Ascending aorta (tissue), 2 donors: ENCODE measurements at places on chromosomes 2 and 18. TPM values are rescaled to one million over a fixed set of nuclear protein-coding genes. Genes with fewer than 3 reads are reported as not detected.

The SPC25 gene
- total RNA-seq: not detected

The TTC31 gene
- 19.5 TPM for total RNA-seq

The POTEJ gene
- not detected for total RNA-seq

The GPR55 gene
- not detected for total RNA-seq

The DSG2 gene
- 10.5 TPM for total RNA-seq

The L3MBTL4 gene
- not detected for total RNA-seq

The CFC1 gene
- not detected for total RNA-seq

The PNO1 gene
- total RNA-seq: 5.4 TPM

The LHCGR gene
- not detected for total RNA-seq

The GPR155 gene
- 1.8 TPM for total RNA-seq

The PFN4 gene
- not detected for total RNA-seq

The LYG1 gene
- not detected for total RNA-seq

The ANKRD23 gene
- total RNA-seq: 4.0 TPM

The AFF3 gene
- 7.1 TPM for total RNA-seq

The MC2R gene
- total RNA-seq: not detected

The ITGA6 gene
- 40.7 TPM for total RNA-seq

The POTEF gene
- not detected for total RNA-seq
